ENCODE measurements at places on chromosomes 1 and 21.

DNA sequence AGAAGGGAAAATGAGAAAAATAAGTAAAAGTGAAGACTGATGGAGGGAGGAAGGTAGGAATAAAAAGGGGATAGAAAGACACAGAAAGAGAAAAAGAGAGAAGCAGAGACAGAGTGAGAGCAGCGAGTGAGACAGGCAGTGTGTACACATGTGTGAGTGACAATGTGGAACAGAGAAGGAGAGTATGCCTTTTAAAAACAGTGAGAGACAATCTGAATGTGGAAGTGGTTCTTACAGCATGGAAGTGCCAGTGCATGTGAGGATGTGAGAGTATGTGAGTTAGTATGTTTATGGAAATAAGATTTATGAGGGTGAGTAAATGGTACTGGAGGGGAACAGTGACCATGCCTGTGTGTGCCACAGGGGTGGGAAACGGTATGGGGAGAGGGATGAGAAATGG is 1.2 kb downstream of the NEGR1 start:
- DNase-seq: no peak

GRCh38 chr1:163768576-163768975 is 446.8 kb downstream of the NUF2 start:
- no peak for DNase-seq

GRCh38 chr1:2229911-2230731 is 2.0 kb downstream of the SKI start:
- DNase-seq: no peak

GRCh38 chr1:89041119-89041641 is 18.5 kb upstream of the GBP3 start:
- DNase-seq: no peak

GRCh38 chr1:199546323-199546722 is 481.2 kb upstream of the NR5A2 start:
- no peak for DNase-seq

DNA sequence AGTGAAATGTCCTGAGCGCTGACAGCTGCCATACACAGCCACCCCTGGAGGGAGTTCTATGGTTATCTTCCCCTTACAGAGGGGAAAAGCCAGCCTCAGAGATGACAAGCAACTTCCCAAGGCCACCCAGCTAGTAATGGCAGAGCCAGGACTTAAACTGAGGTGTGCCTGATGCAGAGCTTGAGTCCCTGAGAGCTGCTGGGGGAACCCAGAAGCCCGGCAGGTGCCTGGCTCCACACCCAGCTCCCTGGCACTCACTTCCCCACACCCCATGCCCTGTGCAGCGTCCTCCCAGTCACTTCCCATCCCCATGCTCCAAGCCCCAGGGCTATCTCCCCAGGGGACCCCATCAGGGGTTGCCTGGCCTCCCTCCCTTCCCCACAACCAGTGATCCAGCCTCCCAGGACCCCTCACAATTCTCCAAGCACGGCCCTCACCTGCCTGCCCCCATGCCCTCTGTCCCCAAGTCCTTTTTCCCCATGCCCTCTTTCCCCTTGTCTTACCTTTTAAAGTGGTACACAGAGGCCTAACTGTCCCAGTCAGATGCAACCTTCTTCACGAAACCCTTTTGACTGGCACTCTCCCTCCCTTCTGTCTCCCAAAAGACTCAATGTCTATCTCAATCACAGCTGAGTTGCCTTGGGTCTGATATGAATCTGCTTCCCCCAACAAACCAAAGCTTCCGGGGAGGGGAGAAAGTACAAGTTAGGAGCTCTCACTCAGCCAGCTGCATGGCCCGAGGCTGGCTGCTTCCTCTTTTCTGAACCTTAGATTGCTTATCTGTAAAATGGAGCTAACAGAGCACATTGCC is 39.8 kb upstream of the LRP8 start:
- no peak for DNase-seq

DNA sequence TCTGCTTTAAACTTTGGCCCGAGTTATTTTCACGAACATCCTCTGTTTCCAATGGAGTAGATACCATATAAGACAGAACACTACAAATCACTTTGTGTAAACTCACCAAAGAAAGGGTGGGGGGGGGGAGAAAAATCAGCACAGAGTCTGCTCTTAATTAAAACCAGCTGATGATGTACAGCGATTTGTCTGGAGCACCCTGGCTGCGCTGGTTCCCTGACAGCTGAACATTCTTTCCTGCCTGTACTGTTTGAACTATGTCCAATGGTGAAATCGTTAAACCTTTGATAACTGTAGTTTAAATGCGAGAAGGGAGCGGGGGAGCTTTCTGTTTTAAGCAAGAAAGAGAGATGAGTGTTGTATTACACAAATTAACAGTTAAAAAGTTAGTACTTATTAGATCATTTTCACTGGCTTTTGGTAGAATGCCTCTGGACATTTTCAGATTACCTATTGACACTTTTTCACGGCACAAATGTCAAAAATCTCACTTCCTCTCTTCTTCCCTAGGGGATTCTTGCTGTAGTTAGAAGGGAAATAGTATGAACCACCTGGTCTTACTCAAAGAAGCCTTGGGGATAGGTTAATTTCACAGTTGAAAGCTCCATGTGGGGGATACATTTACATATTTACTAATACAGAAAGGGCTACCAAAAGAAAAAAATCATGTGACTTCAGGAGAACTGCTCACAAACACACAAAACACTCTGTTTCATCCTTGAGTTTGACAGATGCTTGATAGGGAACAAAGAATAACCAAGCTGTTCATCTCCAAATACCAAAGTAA is 140.2 kb upstream of the RUNX1 start:
- DNase-seq: no peak
